ENCODE measurements at places on chromosomes 3 and 15.

GRCh38 chr3:134660046-134660441 lies 9.2 kb upstream of the KY start:
- no peak for DNase-seq
- H3K4me1 ChIP-seq: peaks cover 2% of the 10 kb centered on the region
- no peak overlapping the region for H3K27ac ChIP-seq

GRCh38 chr3:85877631-85878030 lies 918.8 kb downstream of the CADM2 start:
- no peaks in the 10 kb centered on the region for H3K36me3 ChIP-seq
- H3K27me3 ChIP-seq: no peaks in the 10 kb centered on the region
- H3K4me3 ChIP-seq: no peak overlapping the region
- DNase-seq: no peak
- H3K27ac ChIP-seq: no peak overlapping the region

DNA sequence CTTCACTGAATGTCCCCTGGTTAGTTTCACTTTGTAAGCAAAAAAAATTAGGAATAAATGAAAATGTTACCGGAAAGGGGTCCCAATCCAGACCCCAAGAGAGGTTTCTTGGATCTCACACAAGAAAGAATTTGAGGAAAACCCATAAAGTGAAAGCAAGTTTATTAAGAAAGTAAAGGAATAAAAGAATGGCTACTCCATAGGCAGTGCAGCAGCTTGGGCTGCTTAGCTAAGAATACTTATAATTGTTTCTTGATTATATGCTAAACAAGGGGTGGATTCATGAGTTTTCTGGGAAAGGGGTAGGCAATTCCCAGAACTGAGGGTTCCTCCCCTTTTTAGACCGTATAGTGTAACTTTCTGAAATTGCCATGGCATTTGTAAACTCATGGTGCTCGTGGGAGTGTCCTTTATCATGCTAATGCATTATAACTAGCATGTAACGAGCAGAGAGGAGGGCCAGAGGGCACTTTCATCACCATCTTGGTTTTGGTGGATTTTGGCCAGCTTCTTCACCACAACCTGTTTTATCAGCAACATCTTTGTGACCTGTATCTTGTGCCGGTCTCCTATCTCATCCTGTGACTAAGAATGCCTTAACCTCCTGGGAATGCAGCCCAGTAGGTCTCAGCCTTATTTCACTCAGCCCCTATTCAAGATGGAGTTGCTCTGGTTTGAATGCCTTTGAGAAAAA lies 41.0 kb upstream of the CMSS1 start:
- H3K27ac ChIP-seq: no peak overlapping the region
- no peak for DNase-seq
- H3K4me1 ChIP-seq: no peaks in the 10 kb centered on the region
- no peaks in the 10 kb centered on the region for H3K36me3 ChIP-seq
- H3K4me3 ChIP-seq: no peak overlapping the region

- no peaks in the 10 kb centered on the region for H3K27me3 ChIP-seq
- no peak for DNase-seq
- H3K4me3 ChIP-seq: peak overlapping the region; percentile 81
- no peak overlapping the region for H3K27ac ChIP-seq
- H3K36me3 ChIP-seq: no peaks in the 10 kb centered on the region
- no peaks in the 10 kb centered on the region for H3K4me1 ChIP-seq
Observed at GRCh38 chr3:72997421-72997961, 880 bp downstream of the PPP4R2 start.

- no peak overlapping the region for H3K4me3 ChIP-seq
- peaks cover 3% of the 10 kb centered on the region for H3K4me1 ChIP-seq
- H3K36me3 ChIP-seq: peaks cover 27% of the 10 kb centered on the region
- no peak for DNase-seq
- no peak overlapping the region for H3K27ac ChIP-seq
Observed at GRCh38 chr15:40976819-40977218, 23.5 kb downstream of the CHAC1 start.

DNA sequence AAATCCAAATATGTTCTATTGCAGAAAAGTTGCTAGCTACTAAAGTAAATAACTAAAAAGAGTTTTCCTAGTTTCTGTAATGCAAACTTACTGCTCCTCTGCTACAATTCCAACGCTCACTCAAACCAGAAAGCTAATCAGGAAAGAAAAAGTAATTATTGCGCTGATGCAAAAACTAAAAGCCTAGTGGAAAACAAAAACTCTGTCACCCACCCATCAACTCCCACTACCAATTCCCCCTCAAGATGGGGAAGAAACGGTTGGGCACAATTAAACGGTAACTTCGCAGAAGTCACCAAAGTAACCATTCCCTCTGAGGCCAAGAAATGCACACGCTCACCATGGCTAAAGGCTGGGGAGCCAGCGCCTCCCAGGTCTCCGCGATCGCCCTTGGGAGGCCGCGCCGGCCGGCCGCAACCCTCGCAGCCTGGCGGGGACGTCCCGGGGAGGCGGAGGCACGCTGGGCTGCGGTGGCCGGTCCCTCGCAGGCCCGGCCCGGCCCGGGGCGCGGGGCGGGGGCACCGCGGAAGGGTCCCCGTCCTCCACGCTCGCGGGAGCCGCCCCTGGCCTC lies 684 bp downstream of the SLTM start:
- H3K36me3 ChIP-seq: no peaks in the 10 kb centered on the region
- DNase-seq: no peak
- no peak overlapping the region for H3K27ac ChIP-seq
- no peaks in the 10 kb centered on the region for H3K4me1 ChIP-seq
- no peaks in the 10 kb centered on the region for H3K27me3 ChIP-seq

DNA sequence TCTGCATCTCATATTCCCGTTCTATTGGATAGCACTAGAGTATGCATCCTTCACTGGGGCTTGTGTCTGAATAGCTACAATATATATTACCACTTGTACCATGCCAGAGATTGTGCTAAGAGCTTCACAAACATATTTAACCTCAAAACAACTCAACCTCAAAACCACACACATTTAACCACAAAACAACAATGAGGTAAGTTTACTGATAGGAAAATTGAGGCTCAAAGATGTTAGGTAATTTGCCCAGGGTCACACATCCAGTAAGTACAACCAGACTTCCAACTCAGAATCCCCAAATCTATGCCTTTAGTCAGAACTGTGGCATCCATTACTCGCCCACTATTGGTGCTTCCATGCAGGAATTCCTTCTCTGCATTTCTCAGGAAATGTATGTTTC lies 220.0 kb downstream of the FAM43A start:
- H3K27me3 ChIP-seq: no peaks in the 10 kb centered on the region
- no peaks in the 10 kb centered on the region for H3K36me3 ChIP-seq
- no peak for DNase-seq
- no peak overlapping the region for H3K27ac ChIP-seq
- H3K4me1 ChIP-seq: no peaks in the 10 kb centered on the region

GRCh38 chr15:35834216-35834830 lies 288.4 kb upstream of the DPH6 start:
- no peaks in the 10 kb centered on the region for H3K27me3 ChIP-seq
- H3K4me1 ChIP-seq: peaks cover 6% of the 10 kb centered on the region
- no peak overlapping the region for H3K4me3 ChIP-seq
- H3K36me3 ChIP-seq: no peaks in the 10 kb centered on the region
- H3K27ac ChIP-seq: no peak overlapping the region

- no peak overlapping the region for H3K4me3 ChIP-seq
- no peaks in the 10 kb centered on the region for H3K4me1 ChIP-seq
- no peak for DNase-seq
- H3K27ac ChIP-seq: no peak overlapping the region
- no peaks in the 10 kb centered on the region for H3K27me3 ChIP-seq
- no peaks in the 10 kb centered on the region for H3K36me3 ChIP-seq
Observed at GRCh38 chr15:31245135-31245689, 81.4 kb upstream of the KLF13 start.

DNA sequence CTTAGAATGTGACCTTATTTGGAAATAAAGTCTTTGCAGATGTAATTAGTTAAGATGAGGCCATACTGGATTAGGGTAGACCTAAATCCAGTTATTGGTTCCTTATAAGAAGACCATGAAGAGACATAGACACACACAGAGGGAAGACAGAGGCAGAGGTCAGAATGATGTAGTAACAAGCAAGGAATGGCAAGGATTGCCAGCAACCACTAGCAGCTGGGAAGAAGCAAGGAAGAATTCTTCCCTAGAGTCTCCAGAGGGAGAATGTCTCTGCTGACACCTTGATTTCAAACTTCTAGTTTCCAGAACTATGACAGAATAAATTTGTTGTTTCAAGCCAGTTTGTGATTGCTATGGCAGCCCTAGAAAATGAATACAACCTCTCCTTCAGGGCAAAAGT lies 116.7 kb downstream of the WDR76 start:
- no peaks in the 10 kb centered on the region for H3K4me1 ChIP-seq
- H3K27me3 ChIP-seq: no peaks in the 10 kb centered on the region
- H3K4me3 ChIP-seq: no peak overlapping the region
- no peak for DNase-seq

- no peaks in the 10 kb centered on the region for H3K27me3 ChIP-seq
- no peak overlapping the region for H3K4me3 ChIP-seq
- H3K4me1 ChIP-seq: no peaks in the 10 kb centered on the region
- no peaks in the 10 kb centered on the region for H3K36me3 ChIP-seq
- no peak for DNase-seq
Observed at GRCh38 chr15:84736375-84736774, 12.0 kb upstream of the ZNF592 start.

DNA sequence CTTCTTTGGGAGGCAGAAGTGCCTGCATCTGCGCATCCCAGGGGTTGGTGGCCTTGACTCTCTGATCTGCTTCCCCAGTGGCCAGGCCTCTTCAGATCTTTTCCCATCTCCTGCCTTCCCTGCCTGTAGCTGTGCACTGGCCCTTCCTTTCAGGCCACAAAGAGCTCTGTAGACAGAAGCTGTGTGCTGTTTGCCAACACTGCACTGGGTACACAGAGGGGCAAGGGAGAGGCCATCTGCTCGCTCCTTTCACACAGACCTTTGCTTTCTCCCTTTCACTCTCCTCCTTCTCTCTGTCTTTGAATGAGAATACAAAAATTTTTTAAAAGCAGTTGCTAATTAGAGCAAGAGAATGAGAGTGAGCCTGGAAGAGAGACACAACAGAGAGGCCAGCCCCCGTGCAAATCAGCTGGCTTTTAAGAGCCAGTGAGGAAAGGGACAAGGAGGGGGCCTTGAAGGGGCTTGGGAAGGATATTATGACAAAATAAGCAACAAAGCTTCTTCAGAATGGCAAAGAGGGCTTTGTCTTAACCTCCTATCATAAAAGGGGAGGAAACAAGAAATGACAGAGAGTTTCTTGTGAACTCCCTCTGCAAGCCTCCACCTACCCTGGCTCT lies 170.9 kb downstream of the EPHB1 start:
- no peaks in the 10 kb centered on the region for H3K27me3 ChIP-seq
- no peaks in the 10 kb centered on the region for H3K4me1 ChIP-seq
- no peaks in the 10 kb centered on the region for H3K36me3 ChIP-seq
- no peak overlapping the region for H3K4me3 ChIP-seq

GRCh38 chr15:52506549-52506948 lies 22.1 kb downstream of the MYO5A start:
- no peaks in the 10 kb centered on the region for H3K27me3 ChIP-seq
- H3K27ac ChIP-seq: no peak overlapping the region
- no peak for DNase-seq

DNA sequence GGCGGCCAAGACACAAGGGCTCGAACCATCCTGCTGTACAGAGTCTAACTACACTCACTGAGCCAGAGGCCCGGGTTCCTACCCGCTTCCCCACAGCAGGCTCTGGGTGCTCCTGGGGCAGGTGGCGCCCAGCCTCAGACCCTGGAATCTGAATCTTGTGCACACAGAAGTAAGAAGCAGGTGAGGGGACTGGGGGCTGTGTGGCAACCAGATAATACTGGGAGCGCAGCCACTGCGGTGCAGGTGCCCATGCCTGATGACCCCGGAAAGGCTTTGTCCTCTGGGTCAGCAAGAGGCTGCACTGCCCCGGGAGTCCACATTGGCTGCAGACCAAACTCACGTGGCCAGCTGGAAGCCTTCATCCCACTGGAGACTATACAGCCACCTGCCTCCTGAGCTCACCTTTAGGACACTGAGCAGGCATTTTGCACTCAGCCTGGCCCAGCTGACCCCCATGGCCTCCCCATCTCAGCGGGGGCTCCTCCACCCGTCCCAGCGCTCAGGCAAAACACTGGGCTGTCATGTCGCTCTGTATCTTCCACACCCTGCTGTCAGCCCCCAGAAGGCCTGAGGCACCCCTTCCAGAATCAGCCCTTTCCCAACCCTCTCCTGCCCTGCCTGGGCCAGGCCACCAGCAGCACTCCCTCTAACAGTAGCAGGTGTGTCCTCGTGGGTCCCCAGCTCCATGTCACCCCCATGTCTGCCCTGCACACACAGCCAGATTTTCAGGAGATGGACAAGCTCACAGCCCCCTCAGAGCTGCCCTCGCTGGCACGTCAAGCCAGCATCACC lies 101.0 kb upstream of the IQSEC1 start:
- DNase-seq: no peak
- 0 out of 2 replicates have a peak, but pooled peaks cover 2% of the 10 kb centered on the region for H3K4me1 ChIP-seq
- no peak overlapping the region for H3K4me3 ChIP-seq
- H3K27me3 ChIP-seq: no peaks in the 10 kb centered on the region
- H3K27ac ChIP-seq: no peak overlapping the region
- no peaks in the 10 kb centered on the region for H3K36me3 ChIP-seq

DNA sequence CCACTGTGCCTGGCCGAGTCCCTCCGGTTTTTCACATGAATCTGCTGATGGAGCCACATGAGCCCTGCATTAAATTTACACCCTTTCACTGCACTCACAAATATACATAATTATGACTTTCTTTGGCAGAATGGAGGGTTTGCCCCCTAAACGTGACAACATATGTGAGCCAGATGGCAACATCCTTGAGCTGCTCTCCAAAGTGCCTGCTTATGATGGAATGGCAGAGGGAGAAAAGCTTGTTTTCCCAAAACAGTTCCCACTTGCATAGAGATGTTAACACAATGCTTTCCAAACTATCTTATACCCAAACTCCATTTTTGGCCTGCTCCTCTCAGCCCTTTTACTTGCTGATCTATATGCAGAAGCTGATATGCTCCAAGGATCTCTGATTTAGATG lies 54.9 kb downstream of the ABCC5 start:
- H3K27me3 ChIP-seq: no peaks in the 10 kb centered on the region
- no peak overlapping the region for H3K4me3 ChIP-seq
- no peak overlapping the region for H3K27ac ChIP-seq
- H3K36me3 ChIP-seq: peaks cover 7% of the 10 kb centered on the region
- no peak for DNase-seq

DNA sequence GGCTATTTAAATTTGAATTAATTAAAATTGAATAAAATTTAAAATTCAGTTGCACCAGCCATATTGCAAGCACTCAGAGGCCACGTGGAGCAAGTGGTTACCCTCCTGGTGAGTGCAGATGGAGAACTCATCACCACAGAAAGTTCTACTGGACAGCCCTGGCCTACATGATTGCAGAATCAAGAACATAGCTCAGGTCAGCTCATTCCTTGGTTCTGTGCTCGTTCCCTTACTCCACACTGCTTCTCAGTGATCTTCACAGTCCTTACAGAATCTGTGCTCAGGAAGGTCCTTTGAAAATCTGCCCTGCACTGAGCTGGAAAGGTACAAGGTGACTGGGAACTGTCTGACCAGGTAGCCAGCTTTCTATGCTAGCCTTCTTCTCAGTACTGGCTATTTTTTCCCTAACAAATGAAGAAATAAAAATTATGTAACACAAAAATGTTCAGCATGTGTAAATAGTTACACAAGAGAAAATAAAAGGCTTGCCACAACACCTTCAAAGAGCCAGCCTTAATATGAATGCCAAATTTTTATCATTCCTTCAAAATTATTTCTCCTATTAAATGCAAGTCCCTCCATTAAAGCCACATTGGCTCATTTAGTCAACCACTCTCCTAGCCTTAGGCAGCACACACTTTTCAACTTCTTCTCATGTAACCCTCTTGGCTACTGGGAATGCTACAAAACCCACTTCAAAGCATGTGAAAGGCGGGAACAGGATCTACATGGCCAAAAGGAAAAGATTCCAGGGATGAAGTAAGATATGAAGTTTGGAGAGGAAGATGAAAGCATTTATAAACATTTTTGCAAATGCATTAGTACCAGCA lies 326.4 kb upstream of the WNT5A start:
- H3K27me3 ChIP-seq: no peaks in the 10 kb centered on the region
- no peaks in the 10 kb centered on the region for H3K4me1 ChIP-seq
- H3K4me3 ChIP-seq: no peak overlapping the region
- DNase-seq: no peak
- H3K36me3 ChIP-seq: no peaks in the 10 kb centered on the region
- H3K27ac ChIP-seq: no peak overlapping the region
